ENCODE measurements at places on chromosomes 11 and 22. TPM values are rescaled to one million over a fixed set of nuclear protein-coding genes. Genes with fewer than 3 reads are reported as not detected.

The SLC17A6 gene
- not detected for total RNA-seq

- no peaks in the 10 kb centered on the region for H3K36me3 ChIP-seq
- no peak overlapping the region for H3K27ac ChIP-seq
- peaks cover 30% of the 10 kb centered on the region for H3K4me1 ChIP-seq
- H3K27me3 ChIP-seq, result no peaks in the 10 kb centered on the region
These were observed 113.8 kb downstream of the ST3GAL4 start for GRCh38 chr11:126469311-126469710.

GRCh38 chr11:130473056-130473794 lies 24.8 kb downstream of the ADAMTS15 start:
- H3K36me3 ChIP-seq, result peaks cover 23% of the 10 kb centered on the region
- no peak for DNase-seq
- H3K4me1 ChIP-seq, result peaks cover 10% of the 10 kb centered on the region
- H3K27me3 ChIP-seq, result no peaks in the 10 kb centered on the region
- H3K27ac ChIP-seq, result no peak overlapping the region

DNA sequence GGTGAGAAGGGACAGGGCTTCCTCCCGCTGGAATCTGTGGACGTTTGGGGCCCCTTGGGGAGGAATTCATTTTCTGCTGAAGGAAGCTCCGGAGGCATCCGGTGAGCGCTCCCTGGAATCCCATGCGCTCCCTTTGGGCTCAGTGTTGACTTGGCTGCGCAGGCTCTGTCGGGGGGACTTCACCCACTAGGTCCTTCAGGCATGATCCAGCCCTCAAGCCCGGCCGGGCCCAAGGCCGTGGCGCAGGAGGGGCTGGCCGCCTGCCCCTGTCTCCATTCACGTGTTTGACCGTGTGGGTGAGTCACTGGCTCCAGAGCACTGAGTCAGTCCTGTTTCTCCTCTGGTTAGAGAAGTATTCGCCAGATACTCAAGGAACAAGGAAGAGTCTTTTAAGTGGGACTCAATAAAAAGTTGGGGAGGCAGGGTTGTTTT lies 1.4 kb downstream of the CTTN start:
- peaks cover 43% of the 10 kb centered on the region for H3K4me1 ChIP-seq
- H3K36me3 ChIP-seq, result no peaks in the 10 kb centered on the region
- H3K4me3 ChIP-seq, result peak overlapping the region; percentile 73
- peak overlapping the region; percentile 84 for H3K27ac ChIP-seq

DNA sequence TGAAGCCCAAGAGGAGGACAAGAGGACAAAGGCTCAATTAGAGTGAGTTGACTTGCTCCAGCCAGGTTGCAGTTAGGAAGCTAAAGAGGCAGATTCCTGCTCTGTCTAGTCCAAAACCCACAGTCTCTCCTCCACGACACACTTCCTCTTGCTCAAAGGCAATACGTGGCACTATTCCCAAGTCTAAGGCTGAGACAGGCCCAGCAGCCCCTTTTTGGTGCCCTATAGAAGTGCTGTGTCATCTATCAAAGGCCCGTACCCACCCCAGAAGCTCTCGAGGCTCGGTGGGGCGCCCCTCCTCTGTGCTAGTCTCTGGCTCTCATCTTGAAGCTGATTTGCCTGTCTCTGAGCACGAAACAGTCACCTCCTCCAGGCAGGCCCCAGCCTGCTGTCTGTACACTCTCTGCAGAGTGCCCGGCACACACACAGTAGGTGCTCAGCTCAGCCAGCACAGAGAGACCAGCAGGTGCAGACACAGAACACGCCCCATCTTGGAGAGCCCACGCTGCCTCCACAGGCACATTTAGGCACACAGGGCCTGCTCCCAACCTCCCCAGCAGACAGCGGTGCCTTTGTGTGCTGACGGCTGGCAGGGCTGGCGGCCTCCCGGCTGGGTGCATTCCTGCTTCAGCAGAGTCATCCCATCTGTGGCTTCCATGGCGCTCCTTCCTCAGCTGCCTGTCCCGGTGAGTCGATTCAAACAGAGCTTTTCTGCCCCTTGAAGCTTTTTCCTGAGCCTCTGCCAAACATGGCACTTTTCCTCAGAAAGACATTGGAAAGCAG lies 52.8 kb downstream of the MYH9 start:
- H3K27me3 ChIP-seq, result no peaks in the 10 kb centered on the region
- DNase-seq, result no peak
- no peak overlapping the region for H3K4me3 ChIP-seq
- peaks cover 99% of the 10 kb centered on the region for H3K4me1 ChIP-seq
- peaks cover 23% of the 10 kb centered on the region for H3K36me3 ChIP-seq

- H3K36me3 ChIP-seq, result no peaks in the 10 kb centered on the region
- no peak for DNase-seq
- no peak overlapping the region for H3K4me3 ChIP-seq
- peaks cover 29% of the 10 kb centered on the region for H3K4me1 ChIP-seq
These were observed 1.2 kb downstream of the P2RX3 start for GRCh38 chr11:57339328-57339727.

The FXYD2 gene
- total RNA-seq, result not detected

DNA sequence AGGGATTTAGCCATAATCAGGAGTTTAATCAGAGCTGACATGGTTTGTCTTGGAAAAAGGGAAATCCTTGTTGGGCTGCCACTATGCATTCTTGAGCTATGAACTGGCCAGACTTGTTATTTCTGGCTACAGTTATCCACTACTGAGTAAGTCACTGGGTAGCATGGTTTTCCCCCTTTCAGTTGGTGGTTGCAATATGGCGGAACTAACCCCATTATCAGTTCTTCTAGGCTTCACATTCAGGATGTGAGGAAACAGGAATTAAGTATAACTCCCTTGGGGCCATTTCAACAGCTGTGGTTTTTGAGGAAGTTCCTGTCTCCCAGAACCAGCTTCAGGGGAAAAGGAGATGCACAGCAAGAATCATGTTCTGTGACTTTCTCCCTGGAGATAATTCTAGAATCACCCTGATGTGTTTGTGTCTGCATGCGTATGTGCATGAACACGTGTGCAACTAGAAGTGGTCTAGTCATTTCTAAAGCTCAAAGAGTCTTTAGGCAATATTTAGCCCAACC lies 103.0 kb upstream of the CD44 start:
- no peak overlapping the region for H3K4me3 ChIP-seq
- no peak for DNase-seq
- no peak overlapping the region for H3K27ac ChIP-seq
- no peaks in the 10 kb centered on the region for H3K36me3 ChIP-seq
- peaks cover 58% of the 10 kb centered on the region for H3K4me1 ChIP-seq

GRCh38 chr11:2213384-2213842 lies 41.8 kb upstream of the TH start:
- H3K4me3 ChIP-seq, result no peak overlapping the region
- H3K4me1 ChIP-seq, result peaks cover 26% of the 10 kb centered on the region
- no peak for DNase-seq

The ZNF202 gene
- 8.3 TPM for total RNA-seq

The ENTHD1 gene
- not detected for total RNA-seq

GRCh38 chr11:120612513-120613263 lies 101.1 kb downstream of the GRIK4 start:
- H3K27ac ChIP-seq, result no peak overlapping the region
- peaks cover 8% of the 10 kb centered on the region for H3K4me1 ChIP-seq

DNA sequence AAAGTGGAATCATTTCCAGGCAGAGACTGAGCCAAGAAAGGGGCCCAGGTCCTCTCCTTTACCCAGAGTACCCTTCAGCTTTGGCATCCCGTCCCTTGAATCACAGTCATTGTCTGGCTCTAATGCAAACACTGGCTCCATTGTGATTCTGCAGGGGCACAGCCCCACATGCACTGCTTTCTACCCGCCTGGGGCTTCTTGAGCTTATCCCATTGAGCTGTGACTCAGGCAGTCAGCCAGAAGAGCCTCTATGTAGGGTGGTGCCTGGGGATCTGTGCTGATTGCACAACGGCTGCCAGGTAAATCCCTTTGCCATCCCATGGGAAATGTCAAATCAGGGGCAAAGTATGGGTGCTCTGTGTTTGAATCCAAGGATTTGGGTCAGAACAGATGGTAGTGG lies 88.9 kb downstream of the RASSF10 start:
- no peak overlapping the region for H3K4me3 ChIP-seq
- no peaks in the 10 kb centered on the region for H3K27me3 ChIP-seq
- DNase-seq, result no peak
- H3K4me1 ChIP-seq, result peaks cover 3% of the 10 kb centered on the region

The KRTAP5-4 gene
- not detected for total RNA-seq

DNA sequence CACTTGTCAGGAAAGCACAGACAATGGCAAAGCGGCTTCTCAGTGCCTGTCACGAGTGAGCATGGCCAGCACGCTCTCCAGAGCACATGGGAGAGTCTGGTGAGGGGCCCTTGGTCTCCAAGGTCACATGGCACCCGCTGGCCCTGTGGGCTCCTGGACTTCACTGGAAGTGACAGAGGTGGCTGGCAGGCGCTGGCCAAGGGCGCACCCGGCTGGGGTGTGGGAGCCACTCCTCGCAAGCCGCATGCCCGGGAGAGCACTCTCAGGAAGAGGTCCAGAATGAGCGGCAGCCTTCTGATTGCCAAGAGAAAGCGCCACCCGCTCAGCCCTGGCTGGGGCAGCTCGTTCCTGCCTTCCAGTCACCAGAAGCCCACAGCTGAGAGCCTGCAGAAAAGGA lies 17.1 kb upstream of the MOB2 start:
- H3K27ac ChIP-seq, result peak overlapping the region; percentile 66
- no peak overlapping the region for H3K4me3 ChIP-seq
- peaks cover 9% of the 10 kb centered on the region for H3K36me3 ChIP-seq
- H3K4me1 ChIP-seq, result peaks cover 71% of the 10 kb centered on the region
- no peak for DNase-seq
- no peaks in the 10 kb centered on the region for H3K27me3 ChIP-seq

DNA sequence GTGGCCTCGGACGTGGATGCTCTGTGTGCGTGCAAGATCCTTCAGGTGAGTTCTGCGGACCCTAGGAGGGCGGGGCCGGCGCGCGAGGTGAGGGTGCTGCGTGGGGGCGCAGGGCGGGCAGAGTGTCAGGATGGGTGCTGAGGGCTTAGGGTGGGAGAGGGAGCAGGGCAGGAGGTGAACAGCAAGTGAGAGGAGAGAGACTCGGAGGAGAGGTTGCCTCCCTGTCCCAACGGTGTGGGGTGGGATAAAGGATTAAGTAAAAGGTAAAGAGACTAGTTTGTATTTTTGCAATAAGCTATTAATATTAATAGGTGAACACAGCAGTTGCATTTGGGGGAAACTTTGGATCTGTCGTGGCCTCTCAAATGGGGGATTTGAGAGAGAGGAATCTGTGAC lies 451 bp downstream of the CDC45 start:
- H3K27me3 ChIP-seq, result no peaks in the 10 kb centered on the region
- no peak overlapping the region for H3K27ac ChIP-seq
- H3K4me3 ChIP-seq, result peak overlapping the region; percentile 75
- DNase-seq, result no peak

GRCh38 chr22:40721266-40721665 lies 42.0 kb downstream of the MCHR1 start:
- no peak overlapping the region for H3K4me3 ChIP-seq
- no peak for DNase-seq
- H3K4me1 ChIP-seq, result peaks cover 14% of the 10 kb centered on the region
- H3K27me3 ChIP-seq, result no peaks in the 10 kb centered on the region
- no peak overlapping the region for H3K27ac ChIP-seq

DNA sequence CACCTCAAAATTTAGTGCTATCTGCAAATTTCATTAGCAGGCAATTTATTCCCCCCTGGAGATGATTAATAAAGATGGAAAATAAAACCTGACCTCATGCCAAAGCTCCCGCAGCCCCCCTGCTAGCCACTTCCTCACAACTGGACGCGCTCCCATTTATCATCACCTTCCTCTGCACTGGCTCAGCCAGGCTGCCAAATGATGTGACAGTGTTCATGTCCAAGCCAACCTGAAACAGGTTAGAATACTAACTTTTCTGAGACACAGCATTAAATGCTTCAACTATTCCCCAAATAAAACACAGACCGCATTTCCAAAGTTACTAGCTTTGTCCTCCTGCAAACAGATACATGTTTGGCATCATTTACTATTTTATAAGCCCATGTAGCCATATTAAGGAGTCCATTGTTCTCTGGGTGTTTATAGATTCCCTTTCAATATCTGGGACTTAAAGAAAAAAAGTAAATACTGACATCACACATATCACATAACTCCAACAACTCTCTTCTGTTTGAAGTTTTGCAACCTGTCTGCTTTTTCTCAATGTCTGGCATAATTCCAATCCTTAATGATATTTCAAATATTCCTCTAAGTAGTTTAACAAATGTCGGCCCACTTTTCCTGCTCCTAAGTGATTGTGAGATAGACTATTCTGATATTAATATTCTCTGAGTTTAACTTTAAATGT lies 829.7 kb upstream of the FAT3 start:
- H3K4me3 ChIP-seq, result no peak overlapping the region
- H3K4me1 ChIP-seq, result no peaks in the 10 kb centered on the region
- no peaks in the 10 kb centered on the region for H3K36me3 ChIP-seq
- no peak overlapping the region for H3K27ac ChIP-seq

The RIMBP3B gene
- total RNA-seq, result not detected

The C11orf42 gene
- not detected for total RNA-seq

DNA sequence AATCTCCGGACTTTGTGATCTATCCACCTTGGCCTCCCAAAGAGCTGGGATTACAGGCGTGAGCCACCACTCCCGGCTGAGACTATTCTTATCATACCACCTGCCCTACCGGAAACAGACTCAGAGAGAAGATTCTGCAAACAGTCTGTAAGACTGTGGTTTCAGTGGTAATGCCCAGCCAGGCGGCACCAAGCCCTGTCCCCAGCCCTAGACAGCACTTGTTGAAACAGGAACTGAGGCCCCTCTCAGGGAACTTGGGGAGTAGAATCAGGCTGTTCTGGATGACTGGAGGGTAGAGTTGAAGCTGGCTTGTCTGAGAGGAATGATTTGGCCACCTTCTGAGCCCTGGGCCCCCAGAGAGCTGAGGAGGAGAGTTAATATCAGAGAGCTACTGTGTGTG lies 1.3 kb upstream of the INSC start:
- no peaks in the 10 kb centered on the region for H3K36me3 ChIP-seq
- no peak for DNase-seq
- peaks cover 24% of the 10 kb centered on the region for H3K27me3 ChIP-seq
- H3K4me3 ChIP-seq, result no peak overlapping the region

- H3K27me3 ChIP-seq, result no peaks in the 10 kb centered on the region
- H3K36me3 ChIP-seq, result no peaks in the 10 kb centered on the region
- no peaks in the 10 kb centered on the region for H3K4me1 ChIP-seq
- DNase-seq, result peak; percentile 70
- H3K4me3 ChIP-seq, result no peak overlapping the region
These were observed 1080.8 kb downstream of the BRD1 start for GRCh38 chr22:48746789-48747425.

The CEND1 gene
- total RNA-seq, result not detected

DNA sequence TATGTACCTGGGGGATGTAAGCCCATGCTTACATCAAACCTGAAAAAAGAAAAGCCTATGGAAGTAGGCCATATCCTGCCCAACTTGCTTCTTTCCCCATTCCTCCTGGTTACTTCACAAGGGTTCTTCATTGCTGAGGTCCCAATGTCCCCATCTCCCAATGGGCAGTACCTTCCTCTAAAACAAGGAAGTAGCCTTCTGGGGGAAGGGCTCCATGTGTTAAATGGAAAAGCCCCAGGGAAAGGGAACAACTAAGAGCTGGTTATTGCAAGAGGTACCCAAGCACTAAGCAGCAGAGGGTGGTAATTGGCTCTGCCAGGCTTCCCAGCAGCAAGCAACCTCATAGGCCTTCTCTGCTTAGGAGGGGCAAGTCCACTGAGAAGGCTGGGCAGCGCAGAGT lies 11.3 kb downstream of the TMEM216 start:
- H3K4me3 ChIP-seq, result no peak overlapping the region
- H3K27ac ChIP-seq, result no peak overlapping the region
- peaks cover 65% of the 10 kb centered on the region for H3K36me3 ChIP-seq

- no peak for DNase-seq
- H3K27ac ChIP-seq, result no peak overlapping the region
- no peak overlapping the region for H3K4me3 ChIP-seq
- H3K4me1 ChIP-seq, result no peaks in the 10 kb centered on the region
- H3K27me3 ChIP-seq, result no peaks in the 10 kb centered on the region
These were observed 8.2 kb upstream of the MAFF start for GRCh38 chr22:38193580-38193979.

The CBX6 gene
- 19.2 TPM for total RNA-seq
